ENCODE measurements at places on chromosomes 5 and 9.

DNA sequence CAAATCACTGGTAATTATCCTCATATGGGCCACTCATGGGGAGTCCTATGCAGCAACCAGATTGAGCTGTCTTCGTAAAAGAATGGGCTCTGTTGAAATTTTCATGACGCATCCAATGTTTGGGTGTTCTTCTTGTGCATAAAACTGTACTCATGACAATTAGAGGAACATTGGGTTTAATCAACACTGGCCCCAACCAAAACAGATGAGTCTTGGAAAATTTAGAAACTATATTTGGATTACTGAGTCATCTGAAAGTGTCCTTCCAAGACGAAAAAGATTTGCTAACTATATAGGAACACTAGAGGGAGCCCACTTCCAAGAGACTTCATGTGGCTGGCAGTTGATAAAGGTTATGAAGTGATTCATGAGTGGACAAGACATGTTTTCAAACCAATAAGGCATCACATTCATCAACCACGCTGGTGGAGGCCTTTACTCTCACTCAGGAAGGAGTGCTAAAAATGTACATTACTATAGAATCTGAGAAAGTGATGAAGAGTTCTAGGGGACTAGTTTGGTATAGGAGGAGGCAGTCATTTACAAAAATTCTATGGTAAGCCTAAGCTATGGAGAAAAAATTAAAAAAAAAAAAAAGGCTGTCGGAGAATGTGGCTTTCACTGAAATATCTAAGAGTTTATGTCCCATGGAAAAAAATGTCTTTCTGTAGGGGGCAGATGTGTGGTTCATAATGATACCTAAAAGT is 313.5 kb downstream of the PRDM9 start:
- DNase-seq, result peak; percentile 41

GRCh38 chr5:72848474-72849428 is 32.3 kb downstream of the TNPO1 start:
- DNase-seq, result peak; percentile 23

DNA sequence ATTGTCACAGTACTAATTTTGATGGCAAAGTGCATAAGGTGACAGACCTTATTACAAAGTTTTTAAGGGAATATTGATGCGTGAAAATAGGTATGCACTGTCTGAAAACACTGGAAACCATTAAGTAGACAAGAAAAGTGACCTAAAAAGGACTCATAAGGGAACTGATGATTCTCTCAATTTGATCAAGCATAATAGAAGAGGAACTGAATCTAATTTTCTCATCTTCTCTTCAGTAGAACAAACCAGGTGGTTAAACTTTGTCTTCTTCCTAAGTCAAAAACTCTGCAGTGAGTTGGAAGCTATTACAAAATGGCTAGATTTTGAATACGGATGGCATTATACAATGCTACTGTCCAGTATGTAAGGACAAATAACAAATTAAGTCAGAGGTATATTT is 53.4 kb downstream of the RNF145 start:
- no peak for DNase-seq

GRCh38 chr5:139167952-139168720 is 30.0 kb downstream of the SIL1 start:
- DNase-seq, result no peak

- DNase-seq, result no peak
Measured at GRCh38 chr5:160542281-160542680, 120.6 kb downstream of the PTTG1 start.

GRCh38 chr5:107574287-107574686 is 96.5 kb downstream of the EFNA5 start:
- no peak for DNase-seq

GRCh38 chr5:158302029-158302428 is 443.1 kb upstream of the CLINT1 start:
- no peak for DNase-seq

Data from fibroblast of upper back skin (primary cell).